NCI-H146 (cell line): ENCODE measurements at places on chromosomes 2 and 18.

DNA sequence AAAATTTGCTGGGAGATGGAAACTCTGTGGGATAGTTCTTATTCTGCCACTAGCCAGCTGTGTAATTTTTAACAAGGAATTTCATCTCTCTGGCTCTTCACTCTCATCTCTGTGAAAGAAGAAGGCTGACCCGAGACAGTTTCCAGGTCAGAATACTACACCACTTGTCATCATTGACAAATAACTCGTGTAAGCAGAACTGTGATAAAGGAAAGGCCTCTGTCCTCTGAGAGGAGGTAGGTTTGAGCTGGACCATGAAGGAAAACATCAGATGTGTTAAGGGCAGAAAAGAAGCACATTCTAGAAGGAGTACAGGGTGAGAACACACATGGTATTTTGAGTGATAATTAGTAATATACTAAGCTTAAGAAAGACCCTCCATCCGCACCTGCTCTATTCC lies 211.4 kb upstream of the DDX18 start:
- no peak for DNase-seq

DNA sequence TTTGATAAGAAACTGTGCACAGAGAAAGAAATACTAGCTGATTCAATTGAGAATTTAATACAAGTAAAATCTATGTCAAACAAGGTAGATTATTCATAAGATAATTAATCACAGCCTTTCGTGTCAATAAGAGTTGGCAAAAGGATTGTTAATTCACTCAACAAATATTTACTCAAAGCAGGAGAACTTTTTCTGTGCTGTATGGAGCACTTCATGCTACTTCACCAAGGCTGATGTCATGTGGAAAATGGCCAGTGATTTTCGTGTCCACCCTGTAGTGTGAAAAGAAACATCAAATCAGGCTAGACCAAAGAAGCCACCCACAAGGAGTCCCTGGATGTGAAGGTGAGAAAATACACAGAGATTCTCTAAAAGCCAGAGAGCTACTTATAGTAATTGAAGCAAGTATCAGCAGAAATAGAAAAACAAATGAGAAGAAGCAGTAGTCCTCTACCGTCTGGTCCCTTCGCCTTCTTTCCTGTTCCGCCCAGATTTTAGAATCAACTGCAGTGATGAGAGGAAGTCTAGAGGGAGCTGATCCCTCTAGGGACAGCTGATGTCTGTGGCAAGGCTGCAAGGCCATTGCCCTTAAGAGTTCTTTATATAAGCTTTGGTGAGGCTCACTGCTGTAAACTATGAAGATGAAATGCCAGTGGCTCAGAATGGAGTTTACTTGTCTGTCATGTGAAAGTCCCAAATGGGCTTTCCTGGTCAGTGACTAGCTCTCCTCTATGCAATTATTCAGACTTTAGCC lies 201.3 kb upstream of the APCDD1 start:
- DNase-seq: peak; percentile 31

DNA sequence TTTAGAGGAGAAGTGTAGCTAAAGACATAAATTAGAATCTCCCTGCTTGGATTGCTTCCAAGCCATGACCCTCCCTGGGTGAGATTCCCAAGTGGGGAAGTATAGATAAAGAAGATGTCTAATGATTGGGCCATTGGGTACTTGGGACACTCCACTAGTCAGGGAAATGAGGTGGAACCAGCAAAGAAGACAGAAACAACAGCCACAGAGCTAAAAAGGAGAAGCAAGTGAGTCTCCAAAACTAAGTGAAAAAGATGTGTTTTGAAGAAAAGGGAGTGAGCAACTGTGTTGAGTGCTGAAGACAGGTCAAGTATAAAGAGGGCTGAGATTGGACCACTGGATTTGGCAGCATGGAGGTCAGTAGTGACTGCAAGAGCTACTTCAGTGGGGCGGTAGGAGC lies 276.7 kb upstream of the STON1 start:
- no peak for DNase-seq

GRCh38 chr2:217163987-217164386 lies 304.1 kb upstream of the TNP1 start:
- DNase-seq: no peak
